HL-60 (cell line): ENCODE measurements at places on chromosomes 1 and 21.

GRCh38 chr1:194865383-194865782 is 1679.0 kb upstream of the B3GALT2 start:
- DNase-seq, result no peak

- DNase-seq, result peak; percentile 29
Observed at GRCh38 chr1:200346700-200347099, 63.1 kb downstream of the ZNF281 start.

DNA sequence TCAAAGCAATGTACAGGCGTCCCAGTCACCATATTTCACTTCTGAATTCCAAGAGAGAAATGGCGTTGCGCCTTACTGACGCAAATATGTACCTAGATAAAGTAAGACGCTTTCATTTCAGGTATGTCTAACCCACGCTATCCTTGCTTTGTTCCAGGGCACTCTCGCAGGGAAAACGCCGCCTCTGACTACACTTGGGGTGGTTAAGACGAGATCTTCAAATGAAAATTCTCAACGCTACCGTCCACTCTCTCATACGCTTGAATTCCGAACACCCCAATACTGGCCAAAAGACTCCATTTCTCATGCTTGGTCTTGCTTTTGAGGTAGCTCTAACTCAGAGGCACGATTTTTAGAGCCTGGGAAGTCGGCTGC is 736 bp upstream of the ZMPSTE24 start:
- DNase-seq, result no peak

GRCh38 chr1:184025242-184025675 is 12.3 kb downstream of the COLGALT2 start:
- no peak for DNase-seq

GRCh38 chr1:34460193-34460592 is 283.5 kb downstream of the C1orf94 start:
- DNase-seq, result peak; percentile 41

- DNase-seq, result peak; percentile 47
Observed at GRCh38 chr1:35886577-35887431, 3.8 kb downstream of the AGO1 start.

DNA sequence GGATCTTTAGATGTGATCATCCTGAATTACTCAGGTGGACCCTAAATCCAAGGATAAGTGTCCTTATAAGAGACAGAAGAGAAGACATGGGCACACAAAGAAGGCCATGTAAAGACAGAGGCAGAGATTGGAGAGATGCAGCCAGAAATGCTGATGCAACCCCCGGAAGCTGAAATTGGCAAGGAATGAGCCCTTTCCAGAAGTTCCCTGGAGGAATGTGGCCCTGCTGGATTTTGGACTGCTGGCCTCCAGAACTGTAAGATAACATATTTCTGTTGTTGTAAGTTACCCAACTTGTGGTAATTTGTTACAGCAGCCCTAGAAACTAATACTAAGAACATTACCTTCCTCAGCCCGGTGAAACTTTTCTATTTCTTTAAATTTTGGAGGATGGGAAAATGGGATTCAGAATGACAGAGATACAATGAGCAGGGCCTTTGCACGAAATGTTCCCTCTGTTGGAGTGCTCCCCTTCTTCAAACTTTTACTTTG is 11.2 kb upstream of the PLPP3 start:
- DNase-seq, result no peak

- no peak for DNase-seq
Observed at GRCh38 chr1:229557200-229557850, 1.2 kb downstream of the ABCB10 start.

GRCh38 chr1:22055463-22055862 is 3.0 kb downstream of the CDC42 start:
- DNase-seq, result no peak

GRCh38 chr1:18010945-18011344 is 96.7 kb upstream of the IGSF21 start:
- no peak for DNase-seq

- no peak for DNase-seq
Observed at GRCh38 chr1:24027838-24028468, 47.8 kb upstream of the SRSF10 start.

GRCh38 chr1:200795156-200795555 is 56.5 kb downstream of the CAMSAP2 start:
- no peak for DNase-seq

- no peak for DNase-seq
Observed at GRCh38 chr21:38955495-38955894, 149.8 kb downstream of the ETS2 start.

GRCh38 chr1:234660536-234661316 is 50.7 kb upstream of the IRF2BP2 start:
- DNase-seq, result no peak

GRCh38 chr1:27992276-27992675 is 32.5 kb downstream of the XKR8 start:
- DNase-seq, result peak; percentile 71

- no peak for DNase-seq
Observed at GRCh38 chr21:42746240-42746592, 92.8 kb downstream of the PDE9A start.

DNA sequence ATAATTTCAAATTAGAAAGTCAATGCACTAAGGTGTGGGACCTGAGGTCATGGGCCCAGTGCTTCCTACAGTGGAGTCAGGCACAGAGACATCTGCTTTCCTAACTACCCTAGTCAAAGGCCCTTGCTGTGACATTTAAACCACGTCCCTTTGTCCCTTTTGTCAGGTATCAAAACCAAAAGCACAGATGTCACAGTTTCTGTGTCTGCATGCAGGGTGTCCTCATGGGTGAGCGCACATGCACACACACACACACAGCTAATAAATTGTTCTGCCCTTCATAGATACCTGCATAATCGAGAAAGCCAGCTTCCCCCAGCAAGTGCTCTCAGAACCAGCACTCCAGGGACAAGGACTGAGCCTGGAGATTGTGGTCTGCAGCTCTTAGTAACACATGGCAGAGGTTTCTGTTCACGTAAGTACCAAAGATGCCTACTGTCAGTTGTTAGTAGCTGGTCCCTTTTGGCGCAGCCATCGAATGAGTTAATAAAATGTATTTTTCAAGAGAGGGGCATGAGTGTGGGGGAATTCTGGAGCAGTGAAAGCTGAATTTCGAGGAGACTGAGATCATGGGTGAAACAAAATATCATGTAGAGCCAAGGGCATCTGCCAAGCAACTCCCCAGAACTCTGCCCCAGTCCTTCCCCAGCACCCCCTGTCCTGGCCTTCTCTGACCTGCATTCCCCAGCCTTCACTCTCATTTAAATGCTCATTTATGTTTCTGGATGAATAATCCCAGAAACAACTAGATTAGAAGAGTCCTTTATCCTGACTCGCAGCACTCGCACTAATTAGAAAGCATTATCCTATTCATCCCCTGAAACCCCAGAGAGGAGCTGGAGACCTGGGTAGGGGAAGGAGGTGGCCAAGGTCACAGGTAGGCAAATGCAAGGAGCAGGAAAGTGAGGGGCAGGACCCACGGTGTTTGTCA is 25.5 kb downstream of the TNR start:
- DNase-seq, result no peak

GRCh38 chr21:15539376-15539775 is 190.4 kb upstream of the USP25 start:
- no peak for DNase-seq

GRCh38 chr1:90175490-90176167 is 180.7 kb downstream of the ZNF326 start:
- DNase-seq, result peak; percentile 15

- DNase-seq, result no peak
Observed at GRCh38 chr1:31878058-31878457, 60.1 kb downstream of the PTP4A2 start.

GRCh38 chr1:75310067-75310466 is 175.9 kb downstream of the LHX8 start:
- no peak for DNase-seq

- no peak for DNase-seq
Observed at GRCh38 chr1:191016765-191017164, 539.1 kb upstream of the BRINP3 start.

DNA sequence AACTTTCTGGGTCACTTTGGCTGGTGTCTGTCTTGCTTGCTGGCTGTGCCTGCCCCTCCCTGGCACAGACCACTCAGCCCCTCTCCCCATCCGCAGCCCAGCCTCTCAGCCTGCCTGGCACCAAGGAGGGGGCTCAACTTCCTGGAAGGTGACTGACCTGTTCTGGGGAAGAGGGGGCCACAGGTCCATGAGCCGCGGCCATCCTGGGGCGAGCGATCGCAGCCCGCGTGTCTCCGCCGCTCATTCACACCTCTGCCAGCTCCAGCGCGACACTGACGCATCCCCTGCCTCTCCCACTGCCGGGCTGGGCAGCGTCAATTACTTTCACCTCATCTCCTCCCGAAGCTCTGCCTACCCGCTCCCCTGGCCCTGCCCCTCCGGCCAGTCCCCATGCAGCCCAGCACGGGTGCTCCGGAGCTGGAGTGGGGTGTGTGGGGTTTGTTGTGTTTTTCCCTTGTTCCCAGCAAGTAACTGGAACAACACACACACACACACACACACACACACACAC is 14.3 kb downstream of the SLC6A9 start:
- no peak for DNase-seq

GRCh38 chr1:94792473-94793295 is 27.5 kb upstream of the SLC44A3 start:
- DNase-seq, result peak; percentile 64

- peak; percentile 75 for DNase-seq
Observed at GRCh38 chr1:110708974-110709440, 34.3 kb upstream of the KCNA3 start.

DNA sequence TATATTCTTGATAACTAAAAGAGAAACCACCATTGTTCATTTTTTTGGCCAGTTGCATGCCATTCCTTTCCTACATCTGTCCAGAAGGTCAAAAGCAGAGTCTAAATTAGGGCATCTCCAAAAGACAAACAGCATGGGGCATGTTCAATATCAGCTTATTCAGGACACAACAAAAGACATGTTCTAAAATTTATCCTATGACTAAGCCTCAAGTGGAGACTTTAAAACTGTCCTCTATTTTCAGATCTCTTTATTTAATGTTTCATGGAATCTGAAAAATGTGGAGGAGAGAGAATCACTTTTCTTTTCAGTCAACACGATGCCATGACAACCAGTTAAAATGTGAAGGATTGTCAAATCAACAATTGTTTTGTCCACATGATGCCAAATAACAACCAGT is 303.4 kb upstream of the PRMT6 start:
- no peak for DNase-seq

GRCh38 chr1:2288816-2289536 is 60.9 kb downstream of the SKI start:
- DNase-seq, result no peak

- no peak for DNase-seq
Observed at GRCh38 chr21:37562920-37563640, 196.5 kb downstream of the DYRK1A start.

- peak; percentile 91 for DNase-seq
Observed at GRCh38 chr1:11730429-11730891, 5.5 kb upstream of the AGTRAP start.

DNA sequence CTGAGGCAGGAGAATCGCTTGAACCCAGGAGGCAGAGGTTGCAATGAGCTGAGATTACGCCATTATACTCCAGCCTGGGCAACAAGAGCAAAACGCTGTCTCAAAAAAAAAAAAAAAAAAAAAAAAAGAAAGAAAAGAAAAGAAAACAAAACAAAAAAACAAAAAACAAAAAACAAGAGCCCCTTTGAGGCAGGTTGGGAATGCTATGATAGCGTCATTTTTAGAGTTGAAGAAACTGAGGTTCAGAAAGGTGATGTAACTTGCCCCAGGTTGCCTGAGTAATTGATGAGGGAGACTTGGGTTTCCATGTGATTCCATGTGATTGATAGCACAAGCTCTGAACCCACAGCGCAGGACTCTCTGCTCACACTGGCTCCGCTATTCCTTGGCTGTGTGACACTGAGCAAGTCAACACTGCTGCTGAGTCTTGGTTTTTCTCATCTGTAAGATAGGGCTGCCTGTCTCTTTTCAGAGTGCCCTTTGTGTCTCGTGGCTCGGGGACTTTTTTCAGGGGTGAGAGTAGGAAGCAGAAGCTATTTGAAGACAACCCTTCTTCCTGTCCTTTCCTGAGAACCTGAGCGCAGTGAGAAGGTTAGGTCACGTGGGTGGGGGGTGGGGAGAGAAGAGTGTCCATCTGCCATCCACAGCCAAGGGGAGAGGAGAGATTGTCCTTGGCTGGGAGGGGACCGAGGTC is 2.5 kb downstream of the CNR2 start:
- peak; percentile 48 for DNase-seq

GRCh38 chr1:153978274-153978909 is 918 bp upstream of the JTB start:
- DNase-seq, result no peak

DNA sequence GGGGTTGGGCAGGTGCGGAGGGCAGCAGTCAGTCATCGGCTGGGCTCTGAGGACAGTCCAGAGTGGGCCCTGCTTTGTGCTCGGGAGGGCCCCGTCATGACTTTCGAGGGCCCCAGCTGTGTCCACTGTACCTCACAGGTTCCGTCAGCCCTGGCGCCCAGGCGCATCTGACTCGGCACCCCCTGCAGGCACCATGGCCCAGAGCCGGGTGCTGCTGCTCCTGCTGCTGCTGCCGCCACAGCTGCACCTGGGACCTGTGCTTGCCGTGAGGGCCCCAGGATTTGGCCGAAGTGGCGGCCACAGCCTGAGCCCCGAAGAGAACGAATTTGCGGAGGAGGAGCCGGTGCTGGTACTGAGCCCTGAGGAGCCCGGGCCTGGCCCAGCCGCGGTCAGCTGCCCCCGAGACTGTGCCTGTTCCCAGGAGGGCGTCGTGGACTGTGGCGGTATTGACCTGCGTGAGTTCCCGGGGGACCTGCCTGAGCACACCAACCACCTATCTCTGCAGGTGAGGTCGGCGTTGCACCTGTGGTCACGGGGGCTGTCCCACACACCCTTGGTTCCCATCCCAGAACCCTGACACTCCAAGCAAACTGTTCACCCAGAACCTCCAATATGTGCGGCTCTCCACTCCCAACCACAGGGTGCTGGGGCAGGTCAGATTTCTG is 7.8 kb downstream of the PODN start:
- no peak for DNase-seq

DNA sequence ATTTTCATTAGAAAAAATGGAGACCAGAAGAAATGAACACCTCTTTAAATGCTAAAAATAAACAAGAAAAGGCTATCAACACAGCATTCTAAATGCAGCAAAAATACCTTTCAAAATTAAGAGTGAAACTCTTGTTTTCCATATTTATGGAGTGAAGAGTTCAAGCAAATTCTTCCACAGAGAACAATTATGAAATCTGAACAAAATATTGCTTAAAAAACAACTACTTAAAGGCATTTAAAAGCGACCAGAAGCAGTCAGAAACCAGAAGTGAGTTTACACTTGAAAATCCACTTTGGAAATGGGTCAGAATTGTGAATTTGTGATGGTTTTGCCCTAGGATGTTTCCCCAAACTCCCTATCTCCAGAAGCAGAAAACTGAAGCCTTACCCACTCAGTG is 60.9 kb upstream of the KCNH1 start:
- DNase-seq, result no peak

DNA sequence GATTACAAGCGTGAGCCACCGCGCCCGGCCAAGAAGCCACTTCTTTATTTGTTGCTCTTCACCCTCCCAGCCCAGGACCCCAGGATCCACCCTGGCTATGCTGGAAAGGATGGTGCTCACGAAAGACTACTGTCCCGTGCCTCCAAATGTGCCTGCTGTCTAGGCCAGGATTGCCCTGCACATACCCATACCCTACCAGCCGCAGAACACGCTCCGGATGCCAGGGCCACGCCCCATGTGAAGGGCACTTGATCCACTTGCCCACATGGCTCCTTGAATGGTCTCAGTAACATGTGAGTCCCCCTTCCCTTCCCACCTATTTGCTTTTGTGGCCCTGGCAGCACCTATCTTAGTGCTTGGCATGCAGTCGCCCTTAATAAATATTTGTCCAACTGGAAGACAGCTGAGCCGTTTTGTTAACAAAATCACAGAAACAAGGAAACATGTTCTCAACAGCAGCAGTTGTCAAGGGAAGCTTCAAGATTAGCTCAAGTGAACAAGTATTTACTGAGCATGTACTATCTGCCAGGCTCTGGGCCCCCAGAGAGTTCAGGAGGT is 13.8 kb upstream of the UBXN10 start:
- no peak for DNase-seq
